Mammary epithelial cell (primary cell): ENCODE measurements at places on chromosomes 7 and 10. TPM values are rescaled to one million over a fixed set of nuclear protein-coding genes. Genes with fewer than 3 reads are reported as not detected.

DNA sequence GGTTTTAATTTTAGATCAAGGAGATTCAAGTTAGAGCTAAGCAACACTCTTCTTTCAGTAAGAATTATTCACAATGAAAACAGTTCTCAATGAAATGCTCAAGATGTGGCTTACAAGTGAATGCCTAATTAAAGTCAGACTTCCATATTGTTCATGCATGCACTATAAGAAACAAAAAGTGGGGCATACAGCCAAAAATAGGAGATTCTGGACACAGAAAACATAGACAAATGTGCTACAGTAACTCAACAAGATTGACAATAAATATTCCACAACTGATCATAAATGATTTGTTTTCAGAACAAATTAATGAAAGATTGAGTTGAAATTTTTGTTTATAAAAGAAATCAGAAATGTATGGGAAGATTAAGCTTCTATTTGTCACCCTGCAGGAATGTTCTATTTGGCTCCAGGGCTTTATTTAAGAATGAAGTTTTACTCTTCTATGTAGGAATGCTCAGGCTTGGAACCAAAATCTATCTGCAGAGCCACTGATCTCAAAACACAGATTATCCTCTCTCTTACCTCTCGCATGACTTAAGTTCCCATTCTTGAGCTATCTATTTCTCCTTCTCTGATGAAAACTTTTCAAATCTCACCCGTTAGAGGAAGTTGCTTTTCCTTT is 89.0 kb upstream of the PIP4K2A start:
- DNase-seq: no peak

UNCX gene
- not detected for total RNA-seq

TSPAN33 gene
- 1.7 and 1.9 TPM in 2 replicates for total RNA-seq

GRCh38 chr7:33248671-33249070 is 119.3 kb downstream of the BBS9 start:
- DNase-seq: no peak

DNA sequence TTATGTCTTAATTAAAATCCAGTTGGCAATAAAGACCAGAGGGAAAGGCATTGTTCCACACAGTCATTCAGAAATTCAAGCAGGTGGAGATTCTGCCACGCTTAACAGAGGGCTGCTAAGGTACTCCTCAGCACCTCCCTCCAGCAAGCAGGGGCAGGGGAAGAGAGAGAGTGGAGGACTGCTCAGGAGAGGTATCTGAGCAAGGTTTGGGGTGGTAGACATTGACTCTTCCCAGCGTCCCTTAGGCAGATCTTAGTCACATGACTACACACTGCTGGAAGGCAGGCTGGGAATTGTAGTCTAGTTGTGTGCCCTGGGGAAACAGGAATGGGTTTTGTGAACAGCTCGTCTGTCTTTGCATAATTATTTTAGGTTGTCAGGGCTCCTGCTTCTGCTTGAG is 181.6 kb downstream of the NPSR1 start:
- DNase-seq: no peak

IDI2 gene
- total RNA-seq: not detected

GRCh38 chr7:150957133-150958020 is 20.7 kb downstream of the KCNH2 start:
- DNase-seq: no peak

DNA sequence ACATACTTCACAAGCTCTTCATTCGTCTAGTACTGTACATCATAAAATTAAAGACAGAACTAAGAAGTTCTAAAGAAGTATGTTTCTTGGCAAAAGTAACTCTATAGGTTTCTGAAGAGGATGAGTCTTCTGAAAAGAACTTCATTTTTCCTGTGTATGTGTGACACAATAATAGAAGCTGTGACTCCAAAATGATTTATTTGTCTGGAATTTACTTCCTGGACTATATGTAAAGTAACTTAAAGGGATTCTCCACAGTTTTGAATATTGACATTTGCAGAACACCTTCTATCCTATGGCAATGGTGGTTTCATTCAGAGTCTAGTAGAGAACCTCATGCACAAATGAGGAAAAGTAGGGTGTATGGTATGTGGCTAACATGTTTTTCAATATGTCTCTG is 19.8 kb upstream of the CLDN12 start:
- DNase-seq: peak; percentile 54

PRF1 gene
- total RNA-seq: not detected in 2 replicates

- no peak for DNase-seq
Measured at GRCh38 chr7:69620063-69620462, 21.8 kb downstream of the AUTS2 start.

- DNase-seq: no peak
Measured at GRCh38 chr10:34544400-34544799, 270.7 kb downstream of the PARD3 start.

DNA sequence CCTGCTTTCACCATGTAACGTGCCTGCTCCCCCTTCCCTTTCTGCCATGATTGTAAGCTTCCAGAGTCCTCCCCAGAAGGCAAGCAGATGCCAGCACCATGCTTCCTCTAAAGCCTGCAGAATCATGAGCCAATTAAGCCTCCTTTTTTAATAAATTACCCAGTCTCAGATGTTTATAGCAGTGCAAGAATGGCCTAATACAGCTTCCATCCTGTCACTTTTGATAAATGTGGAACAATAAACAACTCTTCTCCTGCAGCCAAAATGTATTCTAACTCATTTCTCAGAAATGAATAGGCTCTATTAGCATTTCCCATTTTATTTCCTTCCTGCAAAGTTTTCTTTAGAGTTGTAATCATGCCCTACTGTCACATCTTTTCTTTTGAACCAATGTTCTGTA is 43.4 kb downstream of the C7orf25 start:
- DNase-seq: no peak

OR2A12 gene
- total RNA-seq: not detected in 2 replicates

GRCh38 chr7:28330384-28331070 is 81.8 kb upstream of the CREB5 start:
- DNase-seq: no peak

DNA sequence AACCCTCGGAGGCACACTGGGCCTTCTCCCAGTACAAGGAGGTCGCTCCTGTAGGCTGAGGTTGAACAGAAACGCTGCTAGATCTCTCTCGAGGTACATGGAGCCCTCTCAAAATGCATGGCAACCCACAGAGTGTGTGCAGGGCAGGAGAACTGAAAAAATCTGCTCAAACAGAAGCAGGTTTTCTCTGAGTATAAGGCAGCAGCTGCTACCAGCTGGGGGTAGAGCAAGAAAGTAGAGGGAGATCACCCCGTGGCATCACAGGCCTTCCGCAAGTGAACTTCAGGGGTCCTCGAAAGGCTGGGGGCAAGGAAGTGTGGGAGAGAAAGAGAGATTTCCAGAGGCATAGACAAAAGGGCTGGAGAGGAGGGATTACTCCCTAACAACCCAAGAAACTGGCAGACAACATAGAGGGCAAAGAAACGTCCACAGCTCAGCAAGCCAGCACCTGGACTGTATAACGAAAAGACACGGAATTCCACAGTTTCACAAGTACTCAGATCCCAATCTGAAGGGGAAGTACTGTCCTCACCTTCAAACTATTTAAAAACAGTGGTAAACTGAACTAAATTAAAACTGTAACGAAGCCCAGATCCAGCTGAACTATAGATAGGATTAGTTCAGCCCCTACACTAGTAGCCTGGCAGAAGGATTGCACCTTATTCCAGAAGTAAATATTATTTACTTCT is 299.2 kb downstream of the IPMK start:
- no peak for DNase-seq

DNA sequence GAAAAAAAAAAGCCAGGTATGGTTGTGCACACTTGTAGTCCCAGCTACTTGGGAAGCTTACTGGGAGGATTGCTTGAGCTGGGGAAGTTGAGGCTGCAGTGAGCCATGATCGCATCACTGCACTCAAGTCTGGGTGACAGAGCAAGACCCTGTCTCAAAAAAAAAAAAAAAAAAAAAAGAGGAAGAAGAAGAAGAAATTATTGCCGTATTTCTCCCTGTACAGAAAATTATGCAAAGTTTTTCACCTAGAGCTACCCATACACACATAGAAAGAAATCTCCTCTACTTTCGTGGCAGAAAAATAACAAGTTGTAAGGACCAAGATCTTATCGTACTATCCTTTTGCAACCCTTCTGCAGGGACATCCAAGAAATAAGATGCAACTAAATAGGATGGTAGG is 25.5 kb downstream of the AKR1B1 start:
- DNase-seq: no peak

GRCh38 chr7:79434098-79434497 is 19.4 kb downstream of the MAGI2 start:
- peak; percentile 64 for DNase-seq

FAM20C gene
- total RNA-seq: 48.5 TPM

GRCh38 chr10:71075086-71075758 is 137.1 kb upstream of the UNC5B start:
- peak; percentile 77 for DNase-seq

FKBP6 gene
- total RNA-seq: not detected

CDC14C gene
- total RNA-seq: not detected in 2 replicates

- DNase-seq: no peak
Measured at GRCh38 chr10:43437141-43437870, 395 bp downstream of the ZNF487 start.

GRCh38 chr7:119959811-119960210 is 313.2 kb upstream of the KCND2 start:
- peak; percentile 62 for DNase-seq

- no peak for DNase-seq
Measured at GRCh38 chr7:112501801-112502503, 21.2 kb downstream of the LSMEM1 start.
